ENCODE measurements at places on chromosomes 1 and 21.

GRCh38 chr1:193189442-193190095, 3.2 kb upstream of the B3GALT2 start:
- no peak for DNase-seq

- DNase-seq: no peak
Observed at GRCh38 chr1:93344886-93345632, 648 bp upstream of the DR1 start.

GRCh38 chr1:213194855-213195254, 143.8 kb downstream of the RPS6KC1 start:
- DNase-seq: no peak

- DNase-seq: no peak
Observed at GRCh38 chr1:220921498-220921897, 42.3 kb downstream of the HLX start.

DNA sequence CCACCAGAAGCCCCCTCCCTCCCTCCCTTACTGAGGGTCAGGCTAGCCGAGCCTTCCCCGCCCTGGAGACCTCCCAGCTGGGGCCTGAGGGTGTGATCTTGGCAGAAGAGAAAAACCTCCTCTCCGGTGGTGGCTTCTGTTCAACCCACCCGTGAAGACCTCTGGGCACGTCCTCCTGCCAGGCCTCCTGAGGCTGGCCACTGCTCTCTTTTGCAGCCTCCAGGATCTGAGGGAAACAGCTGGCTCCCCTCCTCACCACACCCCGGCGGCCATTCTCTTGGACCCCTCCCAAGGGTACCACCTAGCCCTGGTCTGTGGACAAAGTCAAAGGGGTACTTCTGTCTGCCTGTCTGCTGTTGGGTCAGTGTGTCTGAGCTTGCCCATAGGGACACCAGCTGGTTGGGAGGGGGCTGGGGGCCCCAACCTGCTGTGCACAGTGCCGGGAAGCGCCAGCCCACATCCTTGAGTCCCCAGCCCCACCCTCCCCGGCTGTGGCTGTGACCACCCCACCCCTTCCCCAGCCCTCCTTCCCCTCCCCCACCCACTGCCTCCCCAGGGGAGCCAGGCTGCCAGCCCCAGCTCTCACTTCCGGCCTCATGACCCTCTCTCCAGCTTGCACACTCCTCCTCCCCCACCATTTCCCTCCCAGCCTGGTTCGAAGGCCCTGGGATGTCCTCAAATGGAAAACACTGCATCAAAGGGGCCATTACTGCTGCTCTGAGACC, 48.1 kb downstream of the AHDC1 start:
- no peak for DNase-seq

- DNase-seq: no peak
Observed at GRCh38 chr1:44408212-44408582, 3.1 kb downstream of the RNF220 start.

DNA sequence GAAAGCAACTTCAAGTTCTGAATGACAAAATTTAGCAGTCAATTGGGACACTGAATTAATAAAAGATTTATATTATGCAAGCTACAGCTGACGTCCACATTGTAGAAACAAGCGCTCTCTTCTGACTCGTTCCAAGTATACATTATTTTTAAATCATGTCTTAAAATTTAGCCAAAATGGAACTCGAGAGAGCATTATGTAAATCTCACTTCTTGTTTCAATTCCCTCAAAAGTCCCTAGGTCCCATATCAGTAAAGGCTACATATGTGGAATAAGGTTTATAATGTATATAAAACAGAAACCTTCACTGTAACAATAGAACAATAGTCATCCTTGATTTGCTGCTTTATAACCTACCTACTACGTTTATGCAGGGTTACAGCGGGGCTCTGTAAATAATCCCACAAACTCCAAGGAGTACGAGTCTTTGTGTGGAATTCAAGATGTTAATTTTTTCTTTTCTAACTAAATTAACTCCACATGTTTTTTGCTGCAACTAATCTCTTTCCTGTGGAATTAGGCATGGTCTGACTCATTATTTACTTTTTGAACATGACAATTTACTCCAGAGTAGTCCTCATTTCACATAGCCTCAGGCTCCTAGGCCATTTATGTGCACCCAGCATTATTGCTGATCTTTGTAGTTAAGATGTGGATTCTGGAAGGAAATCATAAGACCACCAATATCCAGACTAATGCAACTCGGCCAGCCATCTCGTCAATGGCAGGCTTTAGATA, 785.1 kb downstream of the LTN1 start:
- no peak for DNase-seq

DNA sequence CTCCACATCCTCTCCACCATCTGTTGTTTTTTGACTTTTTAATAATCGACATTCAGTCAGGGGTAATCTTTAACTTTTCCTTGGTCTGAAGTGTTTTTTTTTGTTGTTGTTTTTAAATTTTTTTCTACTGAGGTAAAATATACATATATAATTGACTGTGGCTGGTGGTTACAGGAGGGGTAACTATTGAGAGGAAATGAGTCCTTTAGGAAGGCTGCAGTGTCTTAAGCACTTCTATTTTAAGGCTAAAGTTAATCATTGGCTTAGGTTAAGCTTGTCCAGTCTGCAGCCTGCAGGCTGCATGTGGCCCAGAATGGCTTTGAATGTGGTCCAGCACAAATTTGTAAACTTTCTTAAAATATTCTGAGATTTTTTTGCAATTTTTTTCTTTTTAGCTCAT, 172.5 kb downstream of the CTH start:
- DNase-seq: no peak

DNA sequence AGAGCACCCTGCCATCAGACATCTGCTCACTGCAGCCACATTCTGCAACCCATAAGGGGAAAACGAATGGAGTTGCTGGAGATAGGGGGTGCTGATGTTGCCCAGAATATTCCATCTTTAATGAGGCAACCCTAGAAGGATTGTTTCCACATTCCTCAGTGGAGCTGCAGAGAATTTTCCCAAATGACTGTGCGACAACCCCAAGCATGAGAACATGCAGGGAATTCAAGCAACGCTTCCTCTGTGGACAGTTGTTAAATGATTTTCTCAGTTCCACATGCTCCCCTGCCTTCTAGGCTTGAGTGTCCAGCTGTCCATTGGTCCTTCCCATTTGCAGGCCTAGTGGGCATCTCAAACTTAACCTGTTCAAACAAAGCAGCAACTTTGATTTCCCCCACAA, 20.5 kb upstream of the UBL4B start:
- DNase-seq: no peak

DNA sequence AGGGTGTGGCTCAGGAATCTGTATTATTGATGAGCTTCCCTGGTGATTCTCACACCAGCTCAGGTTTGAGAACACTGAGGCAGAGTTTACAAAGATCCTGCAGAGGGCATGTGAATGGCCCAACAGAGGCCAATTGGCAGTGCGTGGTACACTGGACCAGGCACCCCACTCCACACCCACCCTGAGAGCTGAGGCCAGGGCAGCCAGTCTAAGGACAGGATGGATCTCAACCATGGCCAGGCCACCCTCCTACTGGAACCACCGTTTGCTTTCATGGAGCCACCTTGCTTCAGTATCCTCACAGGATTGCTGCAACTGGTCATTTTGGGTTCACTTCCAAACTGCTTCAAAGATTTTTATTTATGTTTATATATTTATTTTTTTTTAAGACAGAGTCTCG, 7.3 kb upstream of the RASSF5 start:
- DNase-seq: no peak

DNA sequence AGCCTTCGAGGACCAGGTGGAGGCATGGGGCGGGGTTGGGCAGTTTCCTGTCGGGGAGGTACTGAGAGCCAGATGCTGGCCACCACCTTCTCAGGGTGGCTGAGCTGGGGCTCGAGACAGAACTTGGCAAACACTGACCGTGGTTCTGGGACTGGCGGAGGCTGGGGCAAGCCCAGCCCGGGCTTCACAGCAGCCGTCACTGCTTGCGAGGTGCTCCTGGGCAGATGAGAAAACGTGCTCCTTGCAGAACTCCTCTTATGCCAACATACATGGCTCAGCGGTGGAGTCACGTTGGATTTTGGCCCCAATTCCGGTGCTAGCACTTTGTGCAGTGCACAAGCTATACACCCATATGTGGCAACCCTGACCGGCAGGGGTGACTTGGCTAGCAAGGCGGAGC, 69.2 kb downstream of the RUNX3 start:
- no peak for DNase-seq

DNA sequence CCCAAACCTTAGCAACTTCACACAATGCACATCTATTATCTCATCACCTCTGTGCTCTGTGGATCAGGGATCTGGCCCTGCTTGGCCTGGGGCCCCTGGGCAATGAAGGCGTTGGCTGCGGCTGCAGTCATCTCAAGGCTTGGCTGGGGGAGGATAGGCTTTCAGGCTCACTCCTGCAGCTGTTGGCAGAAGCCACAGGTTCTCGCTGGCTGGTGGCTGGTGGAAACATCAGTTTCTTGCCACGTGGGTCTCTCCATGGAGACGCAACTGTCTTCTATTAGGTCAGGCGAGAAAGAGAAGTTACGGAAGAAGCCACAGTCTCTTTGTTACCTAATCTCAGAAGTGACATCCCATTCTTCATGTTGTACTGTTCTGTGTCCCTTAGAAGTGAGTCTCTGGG, 3.6 kb upstream of the NPPA start:
- no peak for DNase-seq

DNA sequence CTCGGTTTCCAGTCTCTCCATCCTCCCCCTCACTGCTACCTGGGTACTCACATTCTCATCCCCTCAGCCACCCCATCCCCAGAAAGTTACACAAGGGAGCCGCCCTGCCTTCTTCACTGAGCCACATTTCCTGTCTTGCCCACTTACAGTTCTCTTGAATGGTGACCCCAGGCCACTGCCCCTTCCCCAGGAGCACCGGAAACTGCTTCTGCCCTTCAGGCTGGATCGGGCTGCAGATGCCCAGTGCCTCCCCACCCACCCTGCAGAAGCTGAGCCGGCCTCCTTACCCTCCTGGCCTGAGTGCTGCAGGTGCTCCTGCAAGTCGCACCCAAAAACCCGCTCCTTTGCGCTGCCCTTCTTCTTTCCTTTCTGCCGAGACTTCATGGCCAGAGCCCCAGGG, 450 bp downstream of the ARHGAP30 start:
- no peak for DNase-seq

GRCh38 chr21:32256873-32257620, 21.8 kb downstream of the MIS18A start:
- DNase-seq: no peak

DNA sequence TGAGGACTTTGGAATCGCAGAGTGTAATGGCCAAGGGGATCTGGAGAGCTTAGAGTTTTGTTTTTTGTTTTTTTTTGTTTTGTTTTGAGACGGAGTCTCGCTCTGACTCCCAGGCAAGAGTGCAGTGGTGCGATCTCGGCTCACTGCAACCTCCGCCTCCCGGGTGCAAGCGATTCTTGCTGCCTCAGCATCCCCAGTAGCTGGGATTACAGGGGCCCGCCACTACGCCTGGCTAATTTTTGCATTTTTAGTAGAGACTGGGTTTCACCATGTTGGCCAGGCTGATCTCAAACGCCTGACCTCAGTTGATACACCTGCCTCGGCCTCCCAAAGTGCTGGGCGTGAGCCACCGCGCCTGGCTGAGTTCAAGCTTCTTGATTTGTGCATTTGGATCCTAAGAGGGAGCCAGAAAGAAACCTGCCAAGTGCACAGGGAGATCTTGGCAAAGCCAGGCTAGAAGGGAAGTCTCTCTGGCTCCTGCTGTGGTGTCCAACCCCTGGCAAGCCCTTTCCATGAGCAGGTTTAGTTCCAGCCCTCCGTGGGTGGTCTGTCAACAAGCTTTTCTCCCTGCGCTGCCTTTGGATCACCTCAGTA, 852 bp downstream of the FAAH start:
- no peak for DNase-seq

DNA sequence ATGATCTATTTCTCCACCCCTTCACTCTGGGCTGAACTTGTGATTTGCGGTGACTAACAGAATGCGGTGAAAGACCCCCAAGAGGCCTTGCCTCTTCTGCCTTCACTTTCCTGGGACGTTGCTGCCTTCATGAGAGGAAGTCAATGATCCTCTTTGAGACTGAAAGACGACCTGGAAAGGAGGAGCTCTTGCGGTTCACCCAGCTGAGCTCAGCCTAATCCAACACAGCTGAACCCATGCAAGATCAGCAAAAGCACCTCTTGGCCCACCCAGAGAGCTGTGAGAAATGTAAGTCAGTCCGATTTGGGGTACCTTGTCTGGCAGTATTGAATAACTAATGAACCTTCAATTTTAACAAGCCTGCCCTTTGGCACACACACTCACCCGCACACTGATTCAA, 767.4 kb upstream of the TPTE start:
- DNase-seq: no peak

Measured in T-helper 1 cell (primary cell).